ENCODE measurements at places on chromosomes 6 and 20.

DNA sequence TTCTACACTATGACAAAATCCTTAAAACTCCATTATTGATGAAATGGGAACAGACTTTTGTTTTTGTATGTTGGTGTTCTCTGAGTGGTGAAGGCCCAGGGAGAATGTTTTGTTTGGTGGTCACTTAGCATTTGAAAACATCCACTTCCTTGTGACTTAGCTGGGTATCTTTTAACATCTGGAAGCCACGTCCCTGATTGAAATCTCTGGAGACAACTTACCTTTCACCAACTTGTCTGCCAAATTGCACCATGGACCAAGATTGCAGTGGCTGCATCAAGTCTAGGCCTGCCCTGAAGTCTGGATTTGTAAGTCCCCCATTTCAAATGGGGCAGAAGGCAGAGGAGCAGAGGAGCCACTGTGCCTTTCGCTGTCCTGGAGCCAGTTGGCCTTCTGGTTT, 534 bp upstream of the EFCAB8 start:
- no peak for DNase-seq

- DNase-seq, result no peak
These were observed 1.5 kb downstream of the SNAP25 start for GRCh38 chr20:10219993-10220750.

DNA sequence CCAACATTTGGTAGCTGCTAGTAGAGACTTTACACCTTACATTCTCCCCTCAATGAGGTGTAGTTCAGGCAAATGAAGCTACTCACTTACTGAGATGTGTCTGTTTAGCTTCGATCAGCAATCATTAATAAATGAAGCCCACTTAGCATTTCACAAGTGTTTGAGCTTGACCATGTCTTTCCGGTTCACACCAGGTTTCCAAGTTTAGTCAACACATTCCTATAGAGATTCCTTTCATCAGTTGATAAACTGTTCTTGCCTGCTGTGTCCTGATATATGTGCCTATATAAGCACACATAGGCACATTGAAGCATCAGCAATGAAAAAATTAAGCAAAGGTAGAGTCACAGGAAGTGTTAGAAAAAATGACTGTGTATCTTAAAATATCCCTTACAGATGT, 150.0 kb downstream of the BTBD3 start:
- DNase-seq, result no peak

GRCh38 chr20:60222497-60222896, 264.3 kb downstream of the CDH26 start:
- DNase-seq, result no peak

DNA sequence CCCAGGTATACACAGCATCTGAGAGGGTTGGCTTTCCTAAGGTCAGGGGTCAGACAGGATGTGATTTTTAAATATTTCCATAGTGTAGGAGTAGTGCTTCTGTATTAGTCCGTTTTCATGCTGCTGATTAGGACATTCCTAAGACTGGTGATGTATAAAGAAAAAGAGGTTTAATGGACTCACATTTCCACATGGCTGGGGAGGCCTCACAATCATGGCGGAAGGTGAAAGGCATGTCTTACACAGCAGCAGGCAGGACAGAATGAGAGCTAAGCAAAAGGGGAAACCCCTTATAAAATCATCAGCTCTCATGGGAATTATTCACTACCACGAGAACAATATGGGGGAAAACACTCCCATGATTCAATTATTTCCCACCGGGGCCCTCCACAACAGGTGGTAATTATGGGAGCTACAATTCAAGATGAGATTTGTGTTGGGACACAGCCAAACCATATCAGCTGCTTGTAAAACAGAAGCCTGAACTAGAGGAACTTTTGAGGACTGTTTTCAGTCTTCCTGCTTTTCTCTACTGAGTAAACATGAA, 91.0 kb upstream of the MEI4 start:
- no peak for DNase-seq
